Stimulated activated CD8-positive, alpha-beta memory T cell treated with anti-CD3 and anti-CD28 coated beads, Interleukin-4, amount 100 ng/mL, for 1 hour (primary cell): ENCODE measurements at places on chromosomes 7 and 10.

DNA sequence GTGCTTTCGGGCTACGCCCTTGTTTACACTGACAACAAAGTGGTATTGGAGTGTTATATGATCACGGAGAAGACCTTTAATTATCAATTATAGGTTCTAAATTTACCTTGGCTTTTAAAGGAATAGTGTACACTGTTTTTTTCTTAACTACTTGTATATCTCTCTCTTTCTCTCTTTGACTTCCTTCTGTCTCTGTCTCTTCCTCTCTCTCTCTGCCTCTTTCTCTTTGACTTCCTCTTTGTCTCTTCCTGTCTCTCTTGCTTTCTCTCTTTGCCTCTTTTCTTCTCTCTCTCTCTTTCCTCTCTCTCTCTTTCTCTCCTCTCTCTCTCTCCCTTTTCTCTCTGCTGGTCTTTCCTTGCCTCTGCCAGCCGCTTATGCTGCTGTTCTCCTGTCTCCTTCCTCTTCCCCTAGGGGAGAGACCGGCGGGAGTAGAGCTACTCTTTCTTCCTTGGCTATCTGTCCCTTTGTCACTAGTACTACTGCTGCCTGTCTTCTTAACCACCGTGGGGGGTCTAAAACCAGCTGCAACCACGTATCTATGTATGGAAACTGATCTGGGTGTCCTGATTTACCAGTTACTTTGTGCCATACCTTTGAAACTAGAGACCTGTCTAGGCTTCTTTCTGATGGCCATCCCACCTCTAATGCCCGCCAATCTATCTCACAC, 36.9 kb upstream of the GSDME start:
- DNase-seq: no peak

DNA sequence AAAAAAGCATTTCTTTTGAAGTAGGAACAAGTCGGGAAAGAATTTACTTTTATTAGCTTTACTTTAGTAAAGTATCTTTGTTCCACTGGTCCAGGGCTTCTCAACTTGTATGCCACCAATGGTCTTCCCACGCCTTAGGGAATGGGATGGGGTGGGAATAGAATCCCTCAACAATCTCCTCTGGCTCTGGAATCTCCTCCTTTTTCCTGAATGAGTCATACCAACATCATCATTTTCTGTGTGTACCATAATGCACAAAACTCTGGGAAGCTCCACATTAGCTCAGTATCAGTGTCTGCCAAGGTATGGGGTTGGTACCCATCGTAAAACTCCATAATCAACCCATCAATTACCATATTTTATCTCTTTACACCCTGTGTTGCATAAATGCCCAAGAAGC, 159.4 kb upstream of the BMPER start:
- no peak for DNase-seq

- no peak for DNase-seq
Observed at GRCh38 chr7:153938451-153938850, 113.7 kb upstream of the DPP6 start.

DNA sequence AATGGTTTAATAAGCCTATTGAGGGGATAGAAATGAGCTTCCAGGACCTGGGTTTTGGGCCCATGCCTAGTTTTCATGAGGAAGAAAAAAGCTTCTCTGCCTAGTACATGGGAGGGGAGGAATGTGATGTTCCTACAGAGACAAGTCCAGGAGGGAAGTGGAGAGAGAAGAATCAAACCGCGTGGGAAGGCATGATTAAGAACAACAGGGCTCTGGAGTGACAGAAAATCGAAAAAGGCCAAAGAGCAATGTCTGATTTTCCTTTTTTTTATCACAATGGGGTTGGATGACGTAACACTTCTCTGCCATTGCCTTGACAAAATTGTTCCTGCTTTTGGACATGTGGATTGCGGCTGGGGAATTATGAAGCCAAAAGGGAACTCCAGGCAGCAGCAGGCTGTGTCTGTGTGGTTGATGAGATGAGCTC, 258.6 kb downstream of the CXCL12 start:
- no peak for DNase-seq

GRCh38 chr10:86506062-86506461, 15.5 kb downstream of the WAPL start:
- no peak for DNase-seq

- DNase-seq: no peak
Observed at GRCh38 chr10:10915215-10915614, 102.5 kb upstream of the CELF2 start.

DNA sequence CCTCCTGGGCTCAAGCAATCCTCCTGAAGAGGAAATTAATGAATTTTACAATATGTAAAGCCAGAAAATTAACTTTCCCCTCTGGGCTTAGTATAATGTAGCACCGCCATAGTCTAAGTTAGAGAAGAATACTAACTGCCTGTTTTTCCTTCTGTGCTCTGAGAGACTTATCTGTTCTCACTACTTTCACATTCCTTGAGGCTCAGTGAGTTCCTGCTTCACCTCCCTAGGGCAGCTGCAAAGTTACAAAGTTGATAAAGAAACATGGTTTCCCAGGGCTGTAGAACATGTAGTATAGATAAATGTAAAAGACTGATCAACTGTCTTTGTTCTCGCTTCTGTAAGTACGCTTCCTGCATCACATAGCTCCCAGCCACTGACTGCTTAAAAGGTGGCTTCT, 16.0 kb upstream of the OLAH start:
- DNase-seq: no peak

DNA sequence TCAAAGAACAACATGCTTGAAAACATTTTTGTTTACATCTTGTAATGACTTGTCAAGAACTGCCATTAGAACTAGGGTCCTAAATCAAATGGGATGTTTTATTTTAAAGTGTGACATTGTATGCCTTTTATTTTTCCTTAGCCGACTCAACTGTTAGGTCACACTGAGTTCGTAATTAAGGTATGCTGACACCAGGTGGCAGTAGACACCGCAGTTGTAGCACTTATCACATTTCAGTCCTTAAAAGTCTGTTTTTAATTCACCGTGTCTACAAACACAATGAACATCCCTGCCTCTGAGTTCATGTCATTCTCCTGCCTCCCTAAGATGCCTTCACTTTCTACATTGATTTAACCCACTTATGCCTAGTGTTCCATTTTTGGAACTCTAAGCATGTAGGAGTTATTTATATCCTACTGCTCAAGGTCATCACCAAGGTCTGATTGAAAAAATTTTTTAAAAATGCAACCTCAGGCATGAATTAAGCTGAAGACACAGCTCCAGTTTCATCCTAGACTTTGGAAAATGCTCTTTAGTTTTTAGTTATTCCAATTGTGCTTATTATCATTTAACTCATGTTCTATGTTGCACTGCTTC, 186.1 kb downstream of the BMPER start:
- no peak for DNase-seq

DNA sequence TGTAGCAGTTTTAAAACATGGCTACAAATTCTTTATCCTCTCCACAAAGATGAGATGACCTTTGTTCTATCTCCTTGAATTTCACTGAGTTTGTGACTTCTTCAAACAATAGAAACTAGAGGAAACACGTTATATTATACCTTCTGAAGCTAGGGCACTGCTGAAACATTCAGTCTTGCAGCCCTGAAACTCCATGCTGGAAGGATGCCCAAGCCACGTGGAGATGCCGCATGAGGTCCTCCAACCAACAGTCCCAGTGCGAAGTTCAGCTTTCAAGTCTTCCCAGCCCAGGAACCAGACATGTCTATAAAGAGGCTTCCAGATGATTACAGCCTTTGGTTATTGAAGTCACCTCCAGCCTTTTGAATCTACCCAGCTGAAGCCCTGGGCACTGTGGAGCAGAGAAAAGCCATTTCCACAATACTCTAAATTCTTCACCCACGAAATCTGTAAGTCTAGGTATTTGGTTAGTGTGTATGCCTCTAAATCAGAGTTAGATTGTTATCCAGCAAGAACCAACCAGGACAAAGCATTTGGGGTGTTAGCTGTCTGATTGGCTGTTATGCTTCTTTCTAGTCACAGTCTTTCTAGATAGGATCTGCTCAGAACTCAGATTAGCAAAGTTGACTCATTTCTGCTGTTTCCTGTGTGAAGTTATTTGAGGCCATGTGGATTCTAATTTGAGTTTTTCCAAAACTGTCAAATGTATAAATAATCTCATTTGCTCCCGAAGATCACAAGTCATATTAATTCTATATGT, 186.5 kb upstream of the TMEM72 start:
- DNase-seq: no peak

DNA sequence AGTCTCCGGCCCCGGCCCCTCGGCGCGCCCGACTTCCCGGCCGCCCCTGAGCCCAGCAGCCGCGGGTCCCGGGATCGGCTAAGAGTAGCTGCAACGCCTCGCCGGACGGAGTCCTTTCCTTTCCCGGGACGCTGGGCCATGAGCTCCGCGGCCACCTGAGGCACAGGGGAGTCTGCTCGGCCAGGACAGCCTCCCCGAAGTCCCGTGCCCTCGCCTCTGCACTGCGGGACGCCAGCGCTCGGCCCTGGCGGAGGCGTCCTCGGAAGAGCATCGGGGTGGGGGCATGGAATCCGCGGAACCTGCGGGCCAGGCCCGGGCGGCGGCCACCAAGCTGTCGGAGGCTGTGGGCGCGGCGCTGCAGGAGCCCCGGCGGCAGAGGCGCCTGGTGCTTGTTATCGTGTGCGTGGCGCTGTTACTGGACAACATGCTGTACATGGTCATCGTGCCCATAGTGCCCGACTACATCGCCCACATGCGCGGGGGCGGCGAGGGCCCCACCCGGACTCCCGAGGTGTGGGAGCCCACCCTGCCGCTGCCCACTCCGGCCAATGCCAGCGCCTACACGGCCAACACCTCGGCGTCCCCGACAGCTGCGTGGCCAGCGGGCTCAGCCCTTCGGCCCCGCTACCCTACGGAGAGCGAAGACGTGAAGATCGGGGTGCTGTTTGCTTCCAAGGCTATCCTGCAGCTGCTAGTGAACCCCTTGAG, 502 bp downstream of the SLC18A3 start:
- DNase-seq: no peak

DNA sequence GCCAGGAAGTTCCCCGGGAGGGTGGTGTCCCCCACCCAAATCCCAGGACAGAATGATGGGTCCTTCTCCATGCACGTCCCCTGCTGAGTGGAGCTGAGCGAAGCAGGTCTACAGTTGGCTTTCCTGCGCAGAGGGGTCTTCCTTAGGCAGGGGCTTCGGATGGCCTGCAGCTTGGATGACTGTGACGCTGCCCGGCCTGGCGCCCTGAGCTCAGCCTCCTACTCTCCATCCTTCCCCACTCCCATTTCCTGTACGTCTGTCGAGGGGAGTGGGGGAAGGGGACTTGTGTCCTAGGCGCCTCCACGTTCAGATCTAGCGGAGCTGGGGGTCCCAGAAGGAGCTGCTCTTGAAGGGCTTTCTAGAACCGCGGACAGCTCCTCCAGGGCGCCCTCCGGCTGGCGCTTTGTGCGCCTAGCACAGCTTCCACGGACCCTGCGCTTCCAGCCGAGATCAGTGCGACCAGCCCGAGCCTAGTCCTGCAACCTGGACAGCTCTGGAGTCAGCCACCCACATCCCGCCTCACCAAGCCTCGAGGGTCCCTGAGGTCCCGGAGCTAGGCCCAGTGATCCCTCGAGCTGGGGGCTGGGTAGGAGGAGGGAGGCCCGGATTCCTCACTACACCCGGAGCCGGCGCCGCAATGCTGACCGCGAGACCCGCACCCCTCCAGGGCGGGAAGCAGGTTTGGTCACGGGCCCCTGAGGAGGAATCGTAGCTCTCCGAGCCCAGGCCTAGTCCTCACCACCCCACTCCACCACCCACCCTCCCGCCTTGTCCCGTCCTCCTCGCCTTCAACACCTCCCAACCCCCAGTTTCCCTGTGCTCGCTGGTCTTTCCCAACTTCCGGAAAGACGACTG, 1.9 kb downstream of the GRID1 start:
- no peak for DNase-seq

- DNase-seq: no peak
Observed at GRCh38 chr7:151657173-151657572, 137.5 kb upstream of the RHEB start.

DNA sequence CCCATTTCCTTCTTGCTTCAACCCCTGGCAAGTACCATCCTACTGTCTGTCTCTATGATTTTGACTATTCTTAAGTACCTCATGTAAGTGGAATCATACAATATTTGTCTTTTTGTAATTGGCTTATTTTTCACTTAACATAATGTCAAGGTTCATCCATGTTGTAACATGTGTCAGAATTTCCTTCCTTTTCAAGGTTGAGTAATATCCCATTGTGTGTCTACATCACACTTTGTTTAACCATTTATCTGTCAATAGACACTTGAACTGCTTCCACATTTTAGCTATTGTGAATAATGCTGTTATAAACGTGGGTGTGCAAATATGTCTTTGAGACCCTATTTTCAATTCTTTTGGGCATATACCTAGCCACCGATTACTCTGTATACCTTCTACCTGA, 14.0 kb upstream of the CDK14 start:
- DNase-seq: no peak

GRCh38 chr7:46545790-46546189, 624.7 kb upstream of the IGFBP3 start:
- no peak for DNase-seq

- no peak for DNase-seq
Observed at GRCh38 chr7:11620406-11621253, 211.4 kb downstream of the THSD7A start.

GRCh38 chr7:78326189-78326588, 527.6 kb downstream of the PHTF2 start:
- DNase-seq: no peak

GRCh38 chr10:129104266-129105045, 362.6 kb upstream of the MGMT start:
- no peak for DNase-seq

DNA sequence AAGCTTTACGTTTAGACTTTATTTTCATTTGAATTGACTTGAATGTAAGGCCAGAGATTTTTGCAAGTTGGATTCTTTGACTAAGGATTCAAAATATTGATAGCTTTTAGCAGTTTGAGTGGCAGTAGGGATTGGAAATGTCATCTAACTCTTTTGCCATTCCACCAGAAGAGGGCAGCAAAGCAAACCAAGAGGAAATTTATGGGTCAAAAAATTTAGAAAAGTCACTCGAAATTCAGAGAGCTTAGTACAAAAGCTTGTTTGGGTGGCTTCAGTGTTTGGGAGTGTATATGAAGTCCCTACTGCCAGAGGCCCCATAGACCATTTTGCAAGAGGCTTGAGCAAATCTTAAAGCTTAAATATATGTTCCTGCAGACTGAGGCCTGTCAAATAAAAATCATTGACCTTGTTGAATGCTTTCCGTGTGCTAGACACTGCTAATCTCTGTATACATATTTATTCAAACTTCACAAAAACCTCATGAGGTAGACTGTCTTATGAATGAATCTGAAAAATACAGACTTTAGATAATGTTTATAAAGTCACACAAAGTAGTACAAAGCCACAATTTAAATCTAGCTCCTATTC, 44.6 kb upstream of the RSBN1L start:
- no peak for DNase-seq

- no peak for DNase-seq
Observed at GRCh38 chr7:17038160-17038782, 156.5 kb upstream of the AGR3 start.

- no peak for DNase-seq
Observed at GRCh38 chr7:122068999-122069398, 75.0 kb downstream of the AASS start.

DNA sequence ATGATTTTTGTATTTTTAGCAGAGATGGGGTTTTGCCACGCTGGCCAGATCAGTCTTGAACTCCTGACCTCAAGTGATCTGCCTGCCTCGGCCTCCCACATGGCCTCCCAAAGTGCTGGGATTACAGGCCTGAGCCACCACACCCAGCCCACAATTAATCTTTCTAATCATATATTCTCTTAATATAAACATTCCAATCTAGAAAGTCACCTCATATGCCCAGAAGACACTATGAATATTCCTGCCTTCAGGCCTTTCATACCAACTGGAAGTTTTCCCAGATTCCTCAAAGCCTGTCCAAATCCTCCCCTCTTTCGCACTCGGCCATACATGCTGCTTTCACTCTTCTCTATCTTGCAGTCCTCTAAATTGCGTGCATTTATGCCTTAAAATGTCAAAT, 32.6 kb downstream of the PDZD8 start:
- no peak for DNase-seq

GRCh38 chr7:85320699-85321476, 134.0 kb upstream of the SEMA3D start:
- DNase-seq: no peak
